ENCODE measurements at places on chromosomes 2 and 18. TPM values are rescaled to one million over a fixed set of nuclear protein-coding genes. Genes with fewer than 3 reads are reported as not detected.

GRCh38 chr2:105761931-105762515, 17.3 kb downstream of the NCK2 start:
- peak; percentile 71 for DNase-seq

GRCh38 chr2:10933700-10934225, 22.0 kb downstream of the KCNF1 start:
- DNase-seq = no peak

DNA sequence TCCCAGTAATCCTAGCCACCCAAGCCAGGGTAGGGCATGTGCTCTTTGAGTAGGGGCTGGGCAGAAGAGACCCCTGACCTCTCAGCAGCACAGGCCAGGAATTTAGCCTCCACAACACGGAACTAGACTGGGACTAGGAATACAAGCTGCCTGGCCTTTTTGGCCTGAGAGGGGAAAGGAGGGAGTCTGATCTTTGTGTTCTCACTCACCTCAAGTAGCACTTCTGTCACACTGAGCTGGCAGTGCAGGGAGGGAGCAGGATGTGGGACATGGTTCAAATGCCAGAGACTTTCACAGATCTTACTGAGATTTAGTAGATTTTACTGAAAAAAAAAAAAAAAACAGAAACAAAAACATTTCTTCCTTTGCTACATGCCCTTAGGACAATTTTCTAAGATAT, 395.2 kb downstream of the CMPK2 start:
- DNase-seq = no peak

DNA sequence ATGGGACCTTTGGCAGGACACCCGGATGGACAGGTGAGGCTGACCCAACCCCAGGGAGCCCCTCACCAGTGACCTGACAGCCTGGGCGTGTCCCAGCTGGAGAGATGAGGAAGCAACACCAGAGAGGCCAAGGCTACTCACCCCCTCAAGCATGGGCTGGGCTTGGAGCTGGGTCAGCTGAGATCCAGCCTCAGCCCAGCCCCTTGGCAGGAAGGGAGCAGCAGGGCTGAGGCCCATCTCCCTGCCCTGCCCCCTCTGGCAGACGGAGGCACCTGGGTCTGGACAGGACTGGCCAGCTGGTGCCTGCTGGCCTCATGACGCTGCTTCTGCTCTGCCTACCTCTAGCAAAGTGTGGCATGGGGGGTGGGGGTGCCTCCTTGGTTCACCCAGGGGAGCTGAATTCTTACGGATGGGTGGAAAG, 37.8 kb downstream of the HS6ST1 start:
- DNase-seq = no peak

GRCh38 chr2:187009483-187010239, 160.7 kb upstream of the ZSWIM2 start:
- DNase-seq = no peak

DNA sequence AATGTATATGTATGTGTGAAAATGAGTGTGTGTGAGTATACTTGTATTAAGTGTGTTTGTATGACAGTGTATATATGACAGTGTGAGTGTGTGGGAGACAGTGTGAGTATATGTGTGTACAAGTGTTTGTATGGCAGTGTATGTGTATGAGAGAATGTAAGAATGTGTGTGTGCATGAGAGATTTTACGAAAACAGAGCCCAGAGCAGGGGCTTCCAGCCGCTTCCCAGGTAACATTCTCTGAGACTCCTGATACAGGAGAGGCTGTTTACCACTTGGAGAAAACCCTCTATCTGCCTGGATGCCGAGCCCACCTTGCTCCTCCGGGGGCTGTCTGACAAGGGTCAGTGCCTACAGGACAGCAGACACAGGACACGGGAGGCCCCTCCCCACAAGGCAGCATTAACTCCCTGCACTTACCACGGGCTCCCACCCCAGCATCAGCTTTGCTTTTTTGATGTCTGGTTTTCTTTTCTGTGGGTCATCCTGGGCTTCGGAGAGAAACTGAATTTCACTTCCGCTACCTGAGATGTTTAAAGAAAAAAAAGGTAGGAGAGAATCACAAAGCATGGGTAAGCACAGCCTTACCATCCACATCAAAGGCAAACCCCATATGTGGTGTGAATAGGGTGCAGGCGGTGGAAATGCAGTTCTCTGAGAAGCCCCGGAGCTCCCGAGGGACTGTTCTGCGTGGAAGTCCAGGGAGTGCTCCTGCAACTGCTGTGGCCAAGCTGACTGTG, 97.6 kb downstream of the UXS1 start:
- no peak for DNase-seq

DNA sequence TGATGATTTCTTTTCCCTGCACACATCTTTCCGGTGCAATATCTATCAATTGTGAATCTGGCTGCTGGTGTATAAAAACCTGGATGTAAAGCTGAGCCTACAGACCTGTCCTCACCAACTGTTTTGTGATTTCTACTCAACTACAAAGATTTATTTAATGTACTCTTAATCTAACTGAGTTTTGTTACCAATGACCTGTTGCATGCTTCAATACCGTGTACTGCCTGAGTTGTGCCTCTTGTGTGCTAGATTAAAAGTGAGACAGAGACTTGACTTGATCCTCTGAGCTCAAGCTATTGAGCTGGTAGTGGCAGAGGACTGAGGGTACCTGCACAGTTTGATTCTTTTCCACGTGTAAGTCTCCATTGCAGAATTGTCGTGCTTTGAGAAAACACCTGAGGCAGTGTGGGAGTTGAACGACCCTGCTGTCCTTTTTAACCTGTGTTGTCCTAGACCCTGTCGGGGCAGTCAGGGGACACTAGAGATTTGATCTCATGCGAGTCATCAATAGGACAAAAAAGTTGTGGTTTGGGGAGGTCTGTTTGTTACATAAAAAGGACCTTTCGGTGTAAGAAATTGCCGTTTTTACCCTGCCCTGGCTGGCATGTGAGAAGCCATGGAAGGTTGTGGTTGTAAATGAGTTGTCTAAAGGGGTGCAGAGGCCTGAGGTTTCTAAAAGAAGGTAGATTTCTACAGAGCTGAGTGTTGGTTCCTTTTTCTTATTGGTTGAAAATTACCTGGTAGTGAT, 231.3 kb downstream of the ALPK2 start:
- no peak for DNase-seq

- DNase-seq = no peak
Measured at GRCh38 chr2:200259577-200259957, 46.9 kb upstream of the SPATS2L start.

Gene KANSL1L
- 25.9 TPM for total RNA-seq

Gene SLC4A3
- total RNA-seq = 396 TPM

- no peak for DNase-seq
Measured at GRCh38 chr18:35343488-35343935, 708 bp downstream of the ZNF24 start.

- no peak for DNase-seq
Measured at GRCh38 chr18:9791991-9792390, 83.9 kb downstream of the RAB31 start.

Gene APCDD1
- total RNA-seq = 9.9 TPM

DNA sequence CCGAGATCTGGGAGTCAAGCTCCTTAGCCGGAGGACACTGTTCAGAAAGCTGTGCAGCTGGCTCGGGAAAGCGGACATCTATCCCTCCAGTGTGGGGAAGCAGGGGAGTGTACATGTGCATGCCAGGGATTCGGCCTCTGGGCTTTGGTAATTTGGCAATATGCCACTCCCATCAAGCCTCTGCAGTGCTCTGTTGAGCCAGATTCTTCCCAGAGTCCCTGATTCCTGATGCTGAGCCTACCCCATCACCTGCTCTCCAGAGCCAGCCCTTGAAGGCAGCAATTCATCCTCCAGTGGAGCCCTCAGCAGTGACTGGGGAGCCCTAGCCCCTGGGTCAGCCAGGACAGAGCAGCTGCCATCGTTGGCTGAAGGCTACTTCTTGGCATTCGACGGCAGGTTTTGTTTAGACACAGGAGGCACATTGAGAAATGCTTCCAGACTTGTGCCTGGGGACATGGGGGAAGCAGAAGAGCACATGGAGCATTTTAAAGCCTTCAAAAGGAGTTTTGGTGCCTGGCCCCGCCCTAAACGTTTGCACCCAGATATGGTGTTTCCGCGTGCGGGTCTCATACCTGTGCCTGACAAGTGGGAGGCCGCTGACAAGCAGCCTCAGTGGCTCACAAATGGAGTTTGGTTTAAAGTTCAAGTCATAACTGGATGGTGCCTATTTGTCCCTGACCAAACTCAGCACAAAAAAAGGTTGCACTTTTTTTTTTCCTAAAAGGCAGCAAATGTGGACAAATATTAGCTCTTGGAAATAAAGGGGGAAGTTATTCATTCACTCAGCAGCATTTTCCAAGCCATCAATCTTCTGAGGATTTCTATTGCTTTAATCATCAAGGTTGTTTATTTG, 272.8 kb downstream of the CYRIA start:
- no peak for DNase-seq

DNA sequence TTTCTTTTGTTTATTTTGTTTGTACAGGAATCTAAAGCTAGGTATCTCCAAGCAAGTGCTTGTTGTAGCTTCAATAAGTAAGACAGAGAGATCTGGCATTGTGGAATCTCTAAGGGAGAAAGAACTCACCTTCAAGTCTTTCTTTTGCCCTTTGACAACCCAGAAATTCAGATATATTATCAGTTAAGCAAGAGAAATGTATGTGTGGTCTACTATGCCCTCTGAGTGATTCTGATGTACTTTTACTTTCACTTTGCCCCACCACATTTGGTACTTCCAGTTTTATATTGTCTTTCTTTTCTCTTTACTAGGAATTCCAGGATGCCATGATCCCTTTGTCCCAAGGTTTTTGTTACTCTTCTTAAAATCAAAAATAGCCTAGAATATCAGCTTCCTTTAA, 259.6 kb upstream of the PIK3C3 start:
- DNase-seq = no peak

GRCh38 chr18:10685484-10685883, 159.7 kb downstream of the NAPG start:
- DNase-seq = no peak

- DNase-seq = no peak
Measured at GRCh38 chr2:205012961-205013360, 467.7 kb downstream of the PARD3B start.

GRCh38 chr2:20012032-20012281, 511 bp downstream of the MATN3 start:
- DNase-seq = no peak

GRCh38 chr2:107108556-107108955, 222.6 kb upstream of the ST6GAL2 start:
- no peak for DNase-seq

DNA sequence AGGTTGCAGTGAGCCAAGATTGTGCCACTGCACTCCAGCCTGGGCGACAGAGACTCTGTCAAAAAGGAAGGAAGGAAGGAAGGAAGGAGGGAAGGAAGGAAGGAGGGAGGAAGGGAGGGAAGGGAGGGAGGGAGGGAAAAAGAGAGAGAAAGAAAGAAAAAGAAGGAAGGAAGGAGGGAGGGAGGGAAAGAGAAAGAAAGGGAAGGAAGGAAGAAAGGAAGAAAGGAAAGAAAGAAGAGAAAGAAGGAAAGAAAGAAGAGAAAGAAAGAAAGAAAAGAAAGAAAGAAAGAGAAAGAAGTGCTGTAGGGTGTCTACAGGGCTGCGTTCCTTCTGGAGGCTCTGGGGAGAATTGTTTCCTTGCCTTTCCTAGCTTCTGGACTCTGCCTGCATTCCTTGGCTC, 22.5 kb upstream of the RAB11FIP5 start:
- no peak for DNase-seq

DNA sequence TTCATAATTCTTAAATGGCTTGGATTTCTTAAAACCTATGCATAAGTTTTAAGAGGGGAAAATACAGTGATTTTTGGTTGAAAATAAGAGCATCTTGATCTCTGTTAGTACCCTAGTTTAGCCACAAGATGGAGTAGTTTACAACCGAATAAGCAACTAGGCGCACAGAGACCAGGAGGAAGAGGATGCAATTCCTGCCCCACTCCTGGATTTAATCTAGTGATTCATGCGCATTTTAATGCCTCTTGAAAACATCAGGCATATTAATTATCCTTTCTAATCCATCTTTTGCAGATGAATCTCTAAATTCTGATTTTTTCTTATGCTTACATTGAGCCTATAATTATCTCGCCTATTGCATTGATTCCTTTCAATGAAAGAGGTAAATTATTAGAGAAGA, 76.7 kb downstream of the MRPS9 start:
- DNase-seq = no peak

Gene CHRNG
- not detected for total RNA-seq

DNA sequence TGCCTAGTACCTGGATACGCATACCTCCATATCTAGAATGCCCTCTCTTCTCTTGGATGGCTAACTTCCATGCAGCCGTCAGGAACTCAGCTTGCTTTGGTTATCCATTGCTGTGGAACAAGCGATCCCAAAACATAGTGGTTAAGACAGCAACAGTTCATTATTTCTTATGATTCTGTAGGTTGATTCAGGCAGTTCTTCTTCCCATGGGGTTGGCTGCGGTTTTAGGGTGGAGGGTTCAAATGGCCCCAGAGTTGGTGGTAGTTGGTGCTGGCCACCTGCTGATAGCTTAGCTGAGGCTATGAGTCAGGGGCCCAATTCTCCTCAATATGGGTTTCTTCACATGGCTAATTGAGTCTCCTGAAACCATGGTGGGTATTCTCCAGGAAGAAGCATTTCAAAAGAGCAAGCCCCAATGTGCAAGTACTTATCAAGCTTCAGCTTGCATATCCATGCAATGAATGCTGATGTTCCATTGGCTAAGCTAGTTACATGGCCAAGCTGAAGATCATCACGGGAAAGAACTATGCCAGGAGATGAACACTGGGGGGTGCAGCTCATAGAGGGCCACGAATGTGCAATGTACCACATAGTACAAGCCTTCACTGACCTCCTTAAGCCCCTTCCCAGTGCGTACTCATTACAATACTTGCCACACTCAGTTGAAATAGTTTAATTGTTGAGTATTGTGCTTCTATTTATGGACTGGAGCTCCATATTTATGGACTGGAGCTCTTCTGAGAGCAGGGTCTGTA, 10.0 kb upstream of the RHOB start:
- no peak for DNase-seq

- DNase-seq = no peak
Measured at GRCh38 chr2:80135001-80135400, 169.6 kb downstream of the LRRTM1 start.

Gene LGALSL
- total RNA-seq = 13.1 TPM

Gene UBR3
- 87.5 TPM for total RNA-seq

Gene TNFAIP6
- 4.9 TPM for total RNA-seq
